CD4-positive, alpha-beta T cell treated with Interleukin-2 at 100 ng/mL for 4 hours (primary cell): ENCODE measurements at places on chromosomes 4 and X.

- no peak for DNase-seq
Measured at GRCh38 chr4:21181716-21182115, 481.5 kb downstream of the PACRGL start.

GRCh38 chrX:2712890-2713840, 22.1 kb downstream of the CD99 start:
- no peak for DNase-seq

DNA sequence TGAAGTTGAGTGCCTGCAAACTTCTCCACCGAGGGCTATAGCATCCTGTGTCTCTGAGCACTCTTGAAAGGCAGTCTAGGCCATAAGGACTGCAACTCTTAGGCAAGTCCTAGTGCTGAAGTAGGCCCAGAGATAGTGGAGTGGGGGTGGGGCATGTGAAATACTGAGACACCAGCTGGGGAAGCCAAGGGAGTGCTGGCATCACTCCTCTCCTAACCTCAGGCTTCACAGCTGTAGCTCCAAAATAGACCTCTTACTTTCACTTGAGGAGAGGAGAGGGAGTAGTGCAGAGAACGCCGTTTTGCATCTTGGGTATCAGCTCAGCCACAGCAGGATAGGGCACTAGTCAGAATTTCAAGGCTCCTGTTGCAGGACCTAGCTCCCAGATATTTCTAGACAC, 56.2 kb upstream of the CYSLTR1 start:
- no peak for DNase-seq

DNA sequence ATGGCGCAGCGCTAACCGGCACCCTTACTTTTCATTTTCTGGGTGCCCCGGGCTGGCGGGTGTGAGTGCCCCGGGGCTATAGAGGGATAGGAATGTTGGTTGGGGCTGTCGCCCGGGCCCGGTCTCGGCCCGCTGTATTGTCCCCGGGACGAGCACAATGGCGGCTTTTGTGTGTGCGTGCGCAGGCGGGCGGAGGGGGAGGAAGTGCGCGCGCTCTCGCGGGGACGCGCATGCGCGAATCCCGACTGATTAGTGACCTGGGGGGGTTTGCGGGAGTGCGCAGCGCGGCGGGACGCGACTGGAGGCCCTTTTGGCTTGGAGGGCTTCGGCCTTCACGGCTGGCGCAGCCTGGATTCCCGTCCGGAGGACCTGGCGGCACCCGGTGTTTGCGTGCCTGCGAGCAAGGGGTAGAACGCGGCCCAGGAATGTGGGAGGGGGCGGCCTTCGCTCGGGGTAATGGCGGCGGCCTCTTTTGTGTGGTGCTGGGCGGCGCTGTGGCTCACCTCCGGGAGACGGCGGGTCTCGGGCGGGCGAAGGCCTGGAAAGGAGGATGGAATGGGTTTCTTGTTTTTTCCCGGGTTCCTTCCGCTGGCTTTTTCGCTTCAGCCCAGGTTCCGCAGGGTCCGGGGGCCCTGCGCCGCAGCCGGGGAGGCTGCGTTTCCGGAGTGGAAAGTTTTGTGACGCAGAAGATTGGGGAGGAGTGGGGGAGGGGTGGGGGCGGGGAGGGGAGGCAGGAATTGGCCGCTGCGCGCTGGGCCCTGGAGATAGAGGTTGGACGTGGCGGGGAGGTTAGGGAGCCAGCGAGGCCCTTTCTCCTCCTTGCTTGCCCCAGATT, 618 bp downstream of the DDX3X start:
- peak; percentile 75 for DNase-seq

GRCh38 chrX:39654183-39654925, 443.4 kb downstream of the BCOR start:
- DNase-seq, result no peak
